ENCODE measurements at places on chromosomes 1 and 21. TPM values are rescaled to one million over a fixed set of nuclear protein-coding genes. Genes with fewer than 3 reads are reported as not detected.
A peak's percentile ranks its signal among the peaks of the same experiment; 100 is the strongest.

DNA sequence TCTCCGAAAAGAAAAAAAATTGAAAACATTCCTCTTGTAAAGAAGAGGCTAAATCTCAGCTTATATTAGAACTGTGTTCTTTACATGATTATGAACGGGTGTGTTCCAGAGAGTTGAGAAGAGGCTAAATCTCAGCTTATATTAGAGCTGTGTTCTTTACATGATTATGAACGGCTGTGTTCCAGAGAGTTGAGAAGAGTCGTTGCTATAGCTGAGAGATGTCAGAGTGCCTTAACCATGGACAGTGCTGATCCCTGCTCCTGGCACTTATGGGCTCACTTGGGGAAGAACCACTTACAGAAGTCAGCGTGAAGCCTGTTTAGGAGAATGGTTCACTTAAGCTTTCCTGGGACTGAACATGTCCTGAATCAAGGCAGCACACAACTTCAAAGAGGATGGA, 35.0 kb downstream of the SLC35F3 start:
- ATAC-seq: no peak

DNA sequence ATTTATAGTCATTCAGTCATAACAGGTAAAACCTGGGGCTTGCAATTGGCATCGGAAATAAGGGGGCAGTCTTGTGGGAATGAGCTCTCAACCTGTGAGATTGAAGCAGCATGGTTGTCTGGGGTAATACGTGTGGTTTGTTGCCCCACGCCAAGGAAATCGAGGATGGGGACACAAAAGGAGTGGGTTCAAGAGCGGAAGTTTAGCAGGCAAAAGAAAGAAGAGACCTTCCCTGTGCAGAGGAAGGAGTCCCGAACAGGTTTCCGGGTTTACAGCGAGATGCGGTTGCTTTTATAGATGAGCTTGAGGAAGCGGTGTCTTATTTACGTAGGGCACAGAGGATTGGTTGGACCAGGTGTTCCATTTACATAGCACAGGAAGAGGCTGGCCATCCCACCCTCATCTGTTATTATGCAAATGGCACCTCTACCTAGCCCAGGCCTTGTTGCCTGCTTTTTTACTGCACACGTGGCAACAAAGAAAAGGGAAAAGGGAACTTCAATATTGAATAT, 37.3 kb downstream of the IFNAR1 start:
- ATAC-seq: peak; percentile 46

DNA sequence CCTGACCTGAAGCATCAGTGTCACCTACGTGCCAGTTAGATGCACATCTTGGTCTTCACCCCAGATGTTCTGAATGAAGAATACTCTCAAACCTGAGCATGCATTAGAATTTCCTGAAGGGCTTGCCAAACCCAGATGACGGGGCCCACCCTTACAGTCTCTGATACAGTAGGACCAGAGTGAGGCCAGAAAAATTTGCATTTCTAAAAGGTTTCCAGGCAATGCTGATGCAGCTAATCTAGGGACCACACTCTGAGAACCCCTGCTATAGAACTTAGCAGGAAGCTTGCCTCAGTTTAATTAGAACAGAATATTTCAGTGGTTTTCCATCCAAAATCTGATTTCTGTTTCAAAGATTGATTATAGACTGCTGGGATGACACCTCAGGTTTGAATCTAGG, 9.9 kb upstream of the CTBS start:
- ATAC-seq: no peak

DNA sequence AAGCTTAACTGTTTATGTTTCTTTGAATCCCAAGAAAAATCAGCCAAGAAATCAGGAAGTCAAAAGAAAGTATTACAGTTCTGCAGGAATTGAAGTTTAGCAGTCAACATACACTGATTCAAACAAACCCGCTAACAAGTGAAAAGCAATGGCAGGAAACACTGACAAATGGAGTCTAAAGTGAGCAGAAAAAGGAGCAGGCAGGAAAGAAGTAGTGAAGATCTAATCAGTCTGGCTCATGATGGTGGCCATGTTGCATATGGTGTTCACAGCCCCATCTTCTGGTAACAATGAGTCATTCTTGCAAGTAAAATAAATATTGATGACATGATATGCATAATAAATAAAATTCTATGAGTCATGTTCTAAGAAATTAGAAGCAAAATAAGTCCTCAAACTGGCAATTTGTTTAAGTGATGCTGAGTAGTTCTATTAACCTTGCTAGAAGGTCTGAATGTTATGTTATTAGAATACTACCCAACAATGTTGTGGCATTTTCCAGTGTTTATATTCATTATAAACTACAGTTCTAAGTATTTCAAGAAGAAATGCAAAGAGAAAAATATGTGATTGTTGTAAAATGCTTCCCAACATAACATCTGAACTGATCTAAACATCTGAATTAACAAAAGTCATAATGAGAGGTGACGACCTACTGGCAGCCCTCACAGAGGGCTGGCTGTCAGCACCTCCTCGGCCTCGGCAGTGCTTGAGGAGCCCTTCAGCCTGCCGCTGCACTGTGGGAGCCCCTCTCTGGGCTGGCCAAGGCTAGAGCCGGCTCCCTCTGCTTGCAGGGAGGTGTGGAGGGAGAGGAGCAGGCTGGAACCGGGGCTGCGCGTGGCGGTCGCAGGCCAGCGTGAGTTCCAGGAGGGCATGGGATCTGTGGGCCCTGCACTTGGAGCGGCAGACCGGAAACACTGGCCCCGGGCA, 5.7 kb upstream of the ACBD6 start:
- no peak for ATAC-seq

GRCh38 chr1:82836213-82836972, 1035.7 kb downstream of the ADGRL2 start:
- no peak for ATAC-seq

DNA sequence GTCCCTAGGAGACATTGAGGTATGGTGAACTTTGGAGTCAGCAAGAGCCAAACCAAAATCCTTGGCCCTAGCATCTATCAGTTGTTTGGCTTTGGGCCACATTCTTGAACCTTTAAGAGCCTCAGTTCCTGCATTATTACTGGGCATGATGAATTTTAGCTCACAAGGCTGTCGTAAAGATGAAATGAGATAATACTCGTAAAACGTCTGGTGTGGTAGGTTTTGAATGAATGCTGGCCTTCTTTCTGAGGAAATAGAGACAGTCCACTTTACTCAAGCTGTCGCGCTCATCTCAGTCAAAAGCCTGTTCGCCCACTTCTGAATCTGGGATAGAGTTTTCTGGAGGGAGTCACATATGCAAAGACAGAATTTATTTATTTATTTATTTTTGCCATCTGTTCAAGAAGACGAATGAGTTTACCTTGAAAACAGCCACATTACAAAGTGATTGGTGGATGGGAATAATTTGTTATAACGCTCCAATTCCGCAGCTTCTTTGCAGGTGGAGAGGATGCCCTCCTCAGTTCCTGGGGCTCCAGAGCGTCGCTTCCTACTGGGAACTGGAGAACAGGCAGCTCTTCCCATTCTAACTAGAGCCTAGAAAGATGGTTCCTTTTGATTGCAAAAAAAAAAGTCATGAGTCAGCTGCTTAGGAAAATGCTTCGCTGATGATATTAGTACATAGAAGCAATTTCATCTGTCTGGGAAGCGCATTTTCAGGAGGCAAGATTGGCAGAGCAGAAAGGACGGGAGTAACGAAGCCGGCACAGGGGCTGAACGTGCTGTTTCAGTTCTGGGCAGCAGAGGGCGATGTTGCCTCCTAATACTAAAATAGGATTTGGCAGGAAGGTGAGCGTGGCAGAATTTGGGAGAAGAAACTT, 49.9 kb upstream of the CYP2J2 start:
- ATAC-seq: peak; percentile 46

DNA sequence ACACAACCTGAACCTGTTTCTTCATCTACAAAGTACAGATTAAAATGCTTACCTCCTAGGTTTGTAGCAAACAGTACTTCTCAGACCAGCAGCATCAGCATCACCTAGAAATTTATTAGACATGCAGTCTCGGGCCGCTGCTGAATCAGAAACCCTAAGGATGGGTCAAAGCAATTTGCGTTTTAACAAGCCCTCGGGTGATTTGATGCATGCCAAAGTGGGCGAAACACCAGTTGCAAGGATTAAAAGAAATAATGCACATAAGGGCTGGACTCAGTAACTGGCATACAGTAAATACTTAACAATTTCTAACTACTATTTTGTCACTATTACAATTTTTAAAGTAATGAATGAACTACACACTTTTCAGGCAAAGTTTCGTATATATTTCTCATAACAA, 47.5 kb downstream of the SH3GLB1 start:
- ATAC-seq: no peak

DNA sequence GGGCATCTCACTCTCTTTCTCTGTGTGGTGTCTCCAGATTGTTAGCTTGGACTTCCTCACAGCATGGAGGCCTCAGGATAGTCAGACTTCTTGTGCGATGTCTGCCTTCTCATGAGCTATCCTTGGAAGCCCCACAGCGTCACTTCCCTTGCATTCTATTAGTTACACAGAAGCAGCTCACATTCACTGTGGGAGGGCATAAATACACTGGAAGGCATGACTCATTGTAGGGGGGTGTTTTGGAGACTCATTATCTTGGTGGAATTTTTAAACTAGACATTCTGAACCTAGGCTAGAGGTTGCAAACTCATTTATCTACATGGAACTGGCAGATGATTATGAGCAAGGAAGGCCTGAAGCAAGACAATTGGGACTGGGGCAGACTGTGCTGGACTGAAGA, 21.4 kb upstream of the FASLG start:
- ATAC-seq: no peak

- ATAC-seq: peak; percentile 60
Measured at GRCh38 chr1:153357076-153357852, 390 bp upstream of the S100A9 start.

- ATAC-seq: no peak
Measured at GRCh38 chr1:172801771-172802322, 142.9 kb downstream of the FASLG start.

GRCh38 chr21:42584296-42584641, 69.2 kb upstream of the PDE9A start:
- peak; percentile 16 for ATAC-seq

- no peak for ATAC-seq
Measured at GRCh38 chr1:52102336-52103013, 39.4 kb upstream of the ZFYVE9 start.

DNA sequence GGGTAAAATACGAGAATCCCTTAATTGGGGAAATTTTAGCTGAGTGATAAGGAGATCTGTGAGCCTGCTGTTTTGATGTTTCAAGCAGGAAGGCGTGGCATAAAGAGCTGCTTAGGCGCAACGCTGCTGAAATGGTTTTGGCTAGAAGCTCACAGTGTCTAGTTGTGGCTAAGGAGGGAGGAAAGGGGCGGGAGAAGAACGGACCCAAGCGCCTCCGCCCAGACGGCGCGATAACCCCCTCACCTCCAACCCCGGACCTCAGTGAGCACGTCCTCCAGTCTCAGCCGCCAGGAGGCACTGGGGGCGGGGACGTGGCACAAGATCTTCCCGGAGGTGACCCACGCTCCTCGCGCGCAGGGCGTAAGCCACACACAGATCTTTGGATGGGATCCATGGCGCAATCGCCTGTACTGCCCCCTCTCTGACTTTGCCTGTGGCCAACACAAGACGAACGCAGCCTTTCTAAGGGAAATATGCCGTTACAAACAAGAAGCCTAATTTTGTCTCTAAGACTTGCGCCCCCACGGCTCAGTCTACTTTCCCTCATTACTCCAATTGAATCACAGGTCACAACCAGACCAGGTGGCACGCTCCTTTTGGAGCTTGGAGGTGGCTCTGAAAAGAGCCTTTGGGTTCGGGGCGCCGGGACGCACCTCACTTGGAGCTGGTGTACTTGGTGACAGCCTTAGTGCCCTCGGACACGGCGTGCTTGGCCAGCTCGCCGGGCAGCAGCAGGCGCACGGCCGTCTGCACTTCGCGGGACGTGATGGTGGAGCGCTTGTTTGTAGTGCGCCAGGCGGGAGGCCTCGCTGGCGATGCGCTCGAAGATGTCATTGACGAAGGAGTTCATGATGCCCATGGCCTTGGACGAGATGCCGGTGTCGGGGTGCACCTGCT, 23.4 kb upstream of the RNF187 start:
- ATAC-seq: peak; percentile 23

DNA sequence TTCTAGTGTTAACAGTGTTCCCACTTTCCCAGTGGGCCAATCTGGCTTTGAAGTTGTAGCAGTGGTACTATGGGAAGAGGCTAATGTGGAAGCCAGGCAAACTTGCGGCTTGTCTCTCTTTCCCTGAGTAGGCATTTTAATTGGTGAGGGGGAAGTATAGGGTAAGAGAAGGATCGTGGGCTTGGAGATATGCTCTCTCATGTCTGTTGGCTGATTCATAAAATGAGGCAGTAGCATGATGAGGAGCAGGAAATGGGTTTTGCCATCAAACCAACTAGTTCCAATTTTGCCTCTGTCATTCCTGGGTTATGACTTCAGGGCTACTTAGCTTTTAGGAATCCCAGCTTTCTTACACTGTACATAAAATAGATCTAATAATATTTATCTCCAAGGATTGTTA, 12.1 kb downstream of the C8A start:
- ATAC-seq: no peak

GRCh38 chr1:92653605-92654381, 131.1 kb downstream of the EVI5 start:
- no peak for ATAC-seq

DNA sequence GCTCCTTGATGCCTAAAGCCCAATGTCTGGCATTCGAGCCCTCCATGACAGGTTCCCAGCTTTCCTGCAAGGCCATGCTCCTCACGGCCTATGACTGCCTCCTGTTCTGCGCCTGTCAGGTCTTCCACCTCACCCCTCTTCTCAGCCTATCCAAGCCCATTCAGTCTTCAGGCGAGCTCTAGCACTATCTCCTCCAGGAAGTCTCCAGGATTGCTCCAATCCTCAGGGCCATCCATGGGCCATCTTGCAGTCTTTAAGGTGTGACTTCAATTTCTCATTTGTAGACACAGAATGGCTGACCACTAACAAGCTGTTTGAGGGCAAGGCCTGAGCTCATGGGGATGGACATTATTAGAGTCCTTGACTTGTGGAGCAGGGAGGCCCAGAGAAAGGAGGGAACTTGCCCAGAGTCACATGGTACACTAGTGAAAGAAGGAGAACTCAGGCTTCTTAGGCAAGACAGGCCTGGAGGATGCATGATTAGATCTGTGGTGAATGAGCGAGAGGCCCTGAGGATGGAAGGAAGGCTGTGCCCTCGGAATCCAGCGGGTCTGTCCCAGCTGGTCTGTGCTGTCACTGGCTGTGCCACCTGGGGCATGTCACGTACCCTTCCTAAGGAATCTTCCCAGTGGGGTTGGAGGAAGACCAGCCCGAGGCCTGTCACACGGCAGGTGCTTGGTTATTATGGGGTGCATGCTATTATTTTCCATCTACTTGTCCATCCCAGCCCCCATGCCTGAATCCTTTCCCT, 1.2 kb upstream of the ACOT11 start:
- no peak for ATAC-seq

- ATAC-seq: no peak
Measured at GRCh38 chr1:184050636-184051035, 894 bp upstream of the TSEN15 start.

Gene SPRR5
- total RNA-seq: 3.5 TPM

Gene ANKRD34A
- total RNA-seq: 0.12 TPM

Gene DNAJC28
- 0.52 TPM for total RNA-seq

Gene C1orf185
- total RNA-seq: not detected

Gene RNF186
- total RNA-seq: 0.16 TPM

Gene KPRP
- total RNA-seq: 3.6 TPM

Gene ITLN2
- total RNA-seq: 0.16 TPM

Gene PPM1J
- total RNA-seq: 2.1 TPM

Gene ZSWIM5
- total RNA-seq: 0.56 TPM

Gene FGR
- 1.3 TPM for total RNA-seq

Gene FAM3B
- 23.3 TPM for total RNA-seq

Gene CYP4X1
- 25.1 TPM for total RNA-seq

Gene LRRC39
- not detected for total RNA-seq

Gene C1orf210
- 15.2 TPM for total RNA-seq

Gene WNT3A
- total RNA-seq: 0.44 TPM

Gene ITLN1
- total RNA-seq: not detected

Gene PTGS2
- 0.80 TPM for total RNA-seq

Gene ANKRD65
- total RNA-seq: 11.9 TPM

Gene CD1E
- total RNA-seq: not detected

Gene FAM163A
- total RNA-seq: not detected

All from esophagus mucosa (tissue), 1 donor.